Stimulated activated CD4-positive, alpha-beta T cell treated with anti-CD3 and anti-CD28 coated beads, Interleukin-1b, Interleukin-23, amount 100 ng/mL, for 1 hour (primary cell): ENCODE measurements at places on chromosomes 2 and 18.

- DNase-seq, result no peak
These were observed 1433.8 kb upstream of the SLC39A10 start for GRCh38 chr2:194223218-194223617.

DNA sequence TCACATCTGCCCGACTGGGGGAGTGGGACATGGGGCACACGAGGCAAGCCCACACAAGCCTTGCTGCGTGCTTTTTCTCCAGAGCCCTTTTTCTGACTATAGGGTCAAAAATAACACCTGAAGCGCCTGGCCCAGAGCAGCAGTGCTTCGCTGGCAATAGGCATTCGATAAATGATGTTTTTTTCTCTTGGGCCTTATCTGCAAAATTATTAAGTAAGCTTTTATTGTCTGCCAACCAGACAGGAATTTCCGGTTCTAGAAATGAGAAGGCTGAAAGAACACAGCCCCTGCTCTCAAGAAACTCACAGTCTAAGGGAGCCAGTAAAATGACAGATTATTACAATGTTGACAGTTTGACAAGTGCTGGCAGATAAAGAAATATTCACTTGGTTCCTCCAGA, 2.7 kb upstream of the TMBIM1 start:
- no peak for DNase-seq

DNA sequence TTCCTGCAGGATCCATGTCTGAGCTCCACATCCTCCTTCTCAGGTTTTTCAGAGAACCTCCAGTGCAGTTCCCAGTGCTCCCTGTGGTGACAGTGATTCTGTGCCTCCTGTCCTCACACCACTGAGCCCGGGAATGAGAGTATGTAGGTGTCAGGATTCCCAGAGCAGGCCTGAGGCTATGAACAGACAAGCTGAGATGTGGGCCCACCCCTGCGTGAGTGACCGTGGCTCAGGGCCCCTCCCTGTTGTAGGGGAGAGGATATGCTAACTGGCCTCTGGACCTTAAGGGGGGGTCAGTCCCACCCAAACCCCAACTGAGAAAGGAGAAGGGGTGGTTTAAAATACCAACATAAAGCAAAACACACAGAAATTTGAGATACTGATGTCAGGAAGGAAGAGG, 104.8 kb upstream of the RAB12 start:
- no peak for DNase-seq

- no peak for DNase-seq
These were observed 30.4 kb downstream of the EPAS1 start for GRCh38 chr2:46327627-46328026.

GRCh38 chr18:13180614-13181375, 37.8 kb upstream of the LDLRAD4 start:
- DNase-seq, result no peak
